ENCODE measurements at places on chromosomes 7 and 10.

- DNase-seq: peak; percentile 78
Measured at GRCh38 chr10:100341953-100342626, 4.9 kb upstream of the SCD start.

- DNase-seq: no peak
Measured at GRCh38 chr7:40541336-40541735, 406.5 kb downstream of the SUGCT start.

GRCh38 chr10:129516846-129517679 is 50.0 kb downstream of the MGMT start:
- no peak for DNase-seq

DNA sequence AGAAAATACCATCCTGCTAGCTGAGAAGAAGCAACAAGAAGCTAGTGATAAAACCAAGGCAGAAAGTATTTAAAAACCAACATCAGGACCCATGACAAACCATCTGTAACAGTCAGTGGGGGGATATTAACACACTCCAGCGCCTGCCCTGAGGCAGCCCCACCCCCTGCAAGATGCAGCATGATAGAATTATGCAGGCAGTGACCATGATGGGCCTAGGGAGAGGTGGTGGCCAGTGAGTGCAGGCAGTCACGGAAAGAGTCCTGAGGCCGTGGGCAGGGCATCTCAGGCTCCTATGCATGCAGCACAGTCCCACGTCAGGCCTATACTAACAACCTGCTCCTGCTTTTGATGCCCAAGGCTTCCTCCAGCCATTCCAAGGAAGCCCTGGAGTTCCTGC is 686.9 kb downstream of the GRID1 start:
- DNase-seq: no peak

- DNase-seq: peak; percentile 97
Measured at GRCh38 chr7:55546814-55547213, 25.5 kb downstream of the VOPP1 start.

GRCh38 chr10:91525896-91526712 is 106.8 kb downstream of the PPP1R3C start:
- no peak for DNase-seq

DNA sequence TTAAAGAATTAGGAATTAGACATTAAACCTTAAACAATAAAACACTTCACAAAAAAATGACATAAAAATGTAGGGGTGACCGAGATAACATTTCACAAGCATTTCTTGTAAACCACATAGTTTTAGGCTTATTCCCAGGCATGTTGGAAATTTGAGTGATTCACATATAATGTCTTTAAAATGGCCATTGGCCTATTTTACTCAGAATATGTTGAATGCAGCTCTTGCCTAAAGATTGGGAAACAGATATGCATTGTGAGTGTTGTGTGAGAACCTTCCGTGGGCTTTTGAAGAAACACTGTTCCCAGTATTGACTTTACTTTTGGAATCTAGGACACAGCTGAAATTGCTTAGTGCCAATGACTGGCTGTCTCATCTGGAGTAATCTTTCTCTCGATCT is 79.6 kb downstream of the ARL5B start:
- no peak for DNase-seq

GRCh38 chr7:77407906-77408305 is 8.2 kb downstream of the GSAP start:
- no peak for DNase-seq

DNA sequence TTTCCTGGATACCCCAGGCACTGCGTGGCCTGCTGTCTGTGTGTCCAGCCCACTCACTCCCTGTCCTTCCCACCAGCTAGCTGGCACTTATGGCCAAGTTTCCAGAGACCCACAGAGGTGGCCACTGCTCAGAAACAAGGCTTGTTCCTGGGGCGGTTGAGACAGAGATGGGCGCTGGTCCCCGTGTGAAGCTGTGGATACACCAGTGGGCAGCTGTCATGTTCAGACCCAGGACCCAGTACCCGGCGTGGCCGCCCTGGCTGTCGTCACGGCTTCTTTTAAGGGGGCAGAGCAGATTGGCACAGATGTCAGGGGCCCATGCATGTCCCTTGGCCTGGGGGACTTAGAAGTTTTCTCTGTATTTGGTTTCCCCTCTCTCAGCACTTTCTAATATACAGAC is 36.3 kb downstream of the FOXL3 start:
- DNase-seq: no peak

- no peak for DNase-seq
Measured at GRCh38 chr10:68963151-68963550, 7.2 kb downstream of the DDX21 start.

GRCh38 chr7:158050978-158051651 is 536.5 kb downstream of the PTPRN2 start:
- DNase-seq: no peak

DNA sequence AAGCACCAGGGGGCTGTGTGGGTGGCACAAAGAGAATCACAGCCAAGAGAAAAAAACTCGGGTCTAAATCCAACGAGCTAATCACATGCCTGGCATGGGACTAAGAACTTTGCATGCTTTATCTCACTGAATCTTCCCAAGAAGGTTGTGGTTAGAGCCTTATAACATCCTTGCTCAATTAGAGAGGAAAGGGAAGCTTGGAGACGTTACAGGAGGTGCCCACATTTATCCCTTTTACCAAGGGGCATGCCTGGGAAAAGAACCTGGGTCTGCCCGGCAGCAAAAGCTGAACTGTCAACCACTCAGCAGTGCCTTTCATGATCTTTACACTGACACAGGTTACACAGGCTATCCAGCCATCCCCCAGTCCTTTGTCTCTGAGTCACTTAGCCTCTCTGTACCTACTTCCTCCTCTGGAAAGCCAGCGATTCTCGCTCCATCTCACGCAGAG is 190.1 kb downstream of the PRPF18 start:
- DNase-seq: peak; percentile 34

- peak; percentile 48 for DNase-seq
Measured at GRCh38 chr7:155815332-155816191, 3.3 kb upstream of the SHH start.

DNA sequence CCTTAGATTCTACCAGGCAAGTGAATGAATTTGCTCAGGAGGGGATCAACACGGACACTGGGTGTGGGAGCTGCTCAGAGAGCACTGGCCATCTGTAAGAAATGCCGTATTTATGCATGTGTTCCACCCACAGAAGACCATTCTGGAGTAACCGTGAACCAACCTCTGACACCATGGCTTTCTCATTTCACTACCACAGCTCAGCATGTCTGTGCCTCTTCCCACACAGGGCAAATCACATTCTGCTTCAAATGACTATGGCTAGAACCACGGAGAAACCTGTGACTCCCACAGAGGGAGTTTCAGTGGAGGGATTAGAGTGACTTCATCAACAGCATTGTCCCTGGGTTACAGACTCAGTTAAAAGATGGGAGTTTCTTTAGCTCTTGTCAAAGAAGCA is 893.4 kb downstream of the XPNPEP1 start:
- no peak for DNase-seq

DNA sequence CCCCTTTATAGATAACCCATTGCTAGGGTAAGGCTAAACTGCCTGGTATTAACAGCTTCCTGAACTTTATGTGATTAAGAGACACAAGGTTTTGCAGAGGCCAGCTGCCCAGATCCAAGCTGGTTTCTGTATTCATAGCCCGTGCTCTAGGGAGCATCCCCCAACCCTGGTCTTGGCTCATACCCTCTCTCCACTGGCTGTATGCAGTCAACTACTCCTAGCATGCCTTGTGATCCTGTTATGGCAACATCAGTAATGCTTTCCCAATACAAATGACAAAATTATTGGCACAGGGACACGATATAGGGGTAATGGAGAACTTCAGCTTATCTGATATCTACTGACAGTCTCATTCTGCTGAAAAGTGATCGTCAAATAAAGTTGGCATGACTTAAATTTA is 202.8 kb upstream of the MKLN1 start:
- no peak for DNase-seq

DNA sequence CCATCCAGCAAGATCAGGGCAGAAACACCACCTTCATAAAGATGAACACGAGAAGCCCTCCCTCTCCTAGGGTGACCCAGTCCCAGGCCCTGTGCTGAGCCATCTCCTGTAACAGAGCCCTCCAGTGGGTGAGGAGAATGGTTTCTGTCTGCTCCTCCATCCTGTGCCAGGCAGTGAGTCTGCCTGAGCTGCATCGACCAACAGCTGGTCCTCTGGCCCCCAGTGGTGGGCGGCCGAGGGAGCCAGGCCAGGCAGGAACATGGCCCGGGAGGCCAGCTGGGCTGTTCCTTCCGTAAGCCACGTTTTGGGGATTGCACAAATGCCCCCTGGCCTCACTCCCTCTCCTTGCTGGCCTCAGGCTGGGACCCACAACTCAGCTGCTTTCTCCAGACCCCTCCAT is 73.5 kb downstream of the GRB10 start:
- DNase-seq: no peak

DNA sequence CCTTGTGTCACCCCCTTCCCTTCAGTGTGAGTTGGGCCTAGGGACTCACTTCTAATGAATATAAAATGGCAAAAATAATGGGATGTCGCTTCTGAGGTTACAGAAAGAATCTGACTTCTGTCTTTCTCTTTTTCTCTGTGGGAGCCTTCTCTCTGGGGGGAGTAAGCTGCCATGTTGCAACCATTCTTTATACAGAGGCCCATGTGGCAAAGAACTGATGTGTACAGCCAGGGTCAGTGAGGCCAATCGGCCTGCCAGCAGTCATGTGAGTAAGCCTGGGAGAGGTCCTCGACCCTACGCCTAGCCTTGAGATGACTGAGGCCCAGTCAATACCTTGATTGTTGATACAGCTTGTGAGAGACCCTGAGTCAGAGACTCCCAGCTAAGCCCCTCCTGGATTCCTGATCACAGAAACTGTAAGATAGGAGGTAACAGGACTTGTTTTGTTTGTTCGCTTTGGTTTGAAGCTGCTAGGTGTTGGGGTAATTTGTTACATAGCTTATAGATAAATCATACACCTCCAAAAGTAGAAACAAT is 1.7 kb downstream of the TCAF1 start:
- DNase-seq: no peak

DNA sequence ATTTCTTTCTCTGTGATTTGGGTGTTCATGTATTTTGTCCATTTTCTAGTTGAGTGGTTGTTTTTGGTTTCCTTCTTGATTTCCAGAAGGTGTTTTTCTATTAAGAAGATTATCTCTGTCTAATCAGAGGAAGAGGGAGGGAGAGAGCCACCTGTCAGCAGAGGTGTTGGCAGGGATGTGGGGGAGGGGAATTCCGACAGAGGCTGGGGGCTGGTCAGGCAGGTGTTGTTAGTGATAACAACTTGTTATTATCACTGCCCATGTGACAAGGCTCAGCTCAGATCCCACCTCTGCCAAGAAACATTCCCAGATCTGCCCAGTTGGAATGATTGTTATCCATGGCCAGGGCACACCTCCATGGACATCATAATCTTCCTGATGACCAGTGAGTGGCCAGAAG is 293.4 kb downstream of the GFRA1 start:
- DNase-seq: no peak

- no peak for DNase-seq
Measured at GRCh38 chr10:27158421-27158820, 3.3 kb downstream of the MASTL start.

GRCh38 chr7:90999989-91000979 is 263.9 kb upstream of the FZD1 start:
- no peak for DNase-seq

DNA sequence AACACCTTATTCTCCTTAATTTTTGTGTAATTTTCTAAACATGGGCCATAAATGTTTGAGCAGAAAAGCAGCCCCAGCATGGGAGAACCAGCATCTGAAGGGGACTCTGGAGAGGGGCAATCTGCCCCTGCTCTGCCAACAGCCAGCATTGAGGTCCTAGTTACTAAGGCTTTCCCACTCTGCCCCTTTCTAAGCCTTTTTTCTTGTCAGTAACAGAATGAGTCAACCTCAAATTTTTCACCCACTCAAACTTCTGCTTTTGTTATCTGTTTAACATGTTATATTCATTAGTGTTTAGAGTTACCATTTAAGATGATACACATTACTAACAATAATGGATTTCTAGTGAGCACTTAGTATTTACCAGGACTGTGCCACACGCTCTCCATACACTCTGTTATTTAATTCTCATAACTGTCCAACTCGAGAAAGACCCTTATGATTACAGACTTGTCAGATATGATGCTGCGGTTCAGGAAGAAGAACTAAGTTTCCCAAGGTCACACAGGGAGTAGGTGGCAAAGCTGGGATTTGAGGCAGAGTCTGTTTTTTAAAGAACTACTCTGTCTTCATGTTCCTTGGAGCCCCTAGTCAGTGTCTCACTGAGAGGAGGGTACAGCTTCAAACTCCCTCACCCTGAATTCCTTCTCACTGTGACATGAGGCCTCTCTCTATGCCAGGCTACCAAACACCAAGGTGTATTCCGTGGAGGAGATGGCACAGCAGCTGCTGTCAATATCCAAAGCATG is 19.9 kb upstream of the GPAM start:
- no peak for DNase-seq

GRCh38 chr7:11394438-11394837 is 420.8 kb downstream of the PHF14 start:
- no peak for DNase-seq

- DNase-seq: no peak
Measured at GRCh38 chr7:143495851-143496250, 18.2 kb downstream of the TAS2R41 start.

- no peak for DNase-seq
Measured at GRCh38 chr7:22872096-22872807, 49.6 kb upstream of the TOMM7 start.

DNA sequence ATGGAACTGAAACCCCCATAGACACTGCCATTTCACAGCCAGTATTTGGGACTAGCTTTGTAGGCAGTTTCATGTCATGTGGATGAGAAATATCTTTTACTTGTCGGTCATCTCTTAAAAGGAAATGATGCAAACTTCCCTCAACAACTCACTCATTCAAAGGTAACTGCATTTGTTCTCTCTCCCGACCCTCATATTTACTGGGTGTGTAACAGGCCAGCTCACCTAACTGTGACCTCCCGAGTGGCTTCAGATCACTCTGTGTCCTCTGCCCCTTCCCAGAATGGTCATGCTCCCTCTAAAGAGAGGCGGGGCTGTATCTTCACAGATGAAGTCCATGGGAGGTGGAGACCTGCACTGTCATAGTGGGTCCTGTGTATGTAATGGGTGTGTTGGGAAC is 14.7 kb downstream of the LRRC18 start:
- no peak for DNase-seq

DNA sequence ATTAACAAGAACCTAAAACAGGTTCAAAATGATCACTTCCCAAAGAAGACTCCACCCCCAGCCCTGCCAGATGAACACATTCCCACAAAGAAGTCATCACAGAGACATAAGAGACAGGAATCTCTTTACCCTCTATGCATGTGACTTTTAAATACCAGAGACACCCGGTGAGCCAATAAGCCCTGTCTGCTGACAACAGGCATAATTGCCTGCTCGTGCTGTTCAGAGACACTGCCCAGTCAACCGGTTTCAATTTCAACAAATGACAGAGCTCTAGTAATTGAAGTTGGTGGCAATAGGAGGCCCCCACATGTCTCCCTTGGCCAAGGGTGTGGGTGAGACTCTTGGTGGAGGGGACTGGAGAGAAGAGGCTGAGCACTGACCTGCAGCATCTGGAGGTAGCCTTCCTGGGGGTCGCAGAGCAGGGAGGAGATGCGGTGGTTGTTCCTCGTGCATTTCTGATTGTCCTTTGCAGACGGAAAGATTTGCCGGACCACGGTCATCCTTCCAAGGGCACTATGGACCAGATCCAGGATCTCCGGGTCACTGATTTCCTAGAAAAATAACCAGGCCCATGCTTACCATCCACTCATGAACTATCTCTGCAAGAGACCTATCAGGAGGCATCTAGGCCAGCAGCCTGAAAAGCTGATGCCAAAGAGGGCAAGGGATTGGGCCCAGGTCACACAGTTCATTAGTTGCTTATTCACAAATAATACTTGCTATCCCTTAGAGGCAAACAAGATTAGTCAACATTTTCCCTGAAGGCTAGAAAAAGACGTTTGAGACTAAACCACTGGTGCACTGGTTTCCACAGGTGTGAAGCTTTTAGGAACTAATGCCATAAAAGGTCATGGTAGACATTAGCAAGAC is 497.7 kb downstream of the GRID1 start:
- DNase-seq: no peak
